ENCODE measurements at places on chromosomes 1 and 21.

DNA sequence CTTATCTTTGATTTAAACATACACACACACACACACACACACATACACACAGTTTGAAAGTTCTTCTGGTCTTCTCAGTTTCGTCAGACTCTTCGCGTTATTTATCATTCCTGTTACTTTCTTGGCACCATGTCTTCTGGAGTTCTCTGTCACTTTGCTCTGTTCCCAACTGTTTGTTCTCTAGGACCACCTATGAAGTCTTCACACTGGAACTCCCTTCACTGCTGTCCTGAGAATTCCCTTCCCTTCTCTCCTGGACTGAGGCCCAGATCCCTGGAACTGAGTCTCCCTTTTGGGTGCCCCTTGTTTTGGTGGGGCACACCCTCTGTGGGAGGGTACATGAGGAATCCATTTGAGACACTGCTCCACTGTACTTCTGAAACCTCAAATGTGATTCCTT, 30.5 kb downstream of the ALG14 start:
- peak; percentile 53 for DNase-seq

DNA sequence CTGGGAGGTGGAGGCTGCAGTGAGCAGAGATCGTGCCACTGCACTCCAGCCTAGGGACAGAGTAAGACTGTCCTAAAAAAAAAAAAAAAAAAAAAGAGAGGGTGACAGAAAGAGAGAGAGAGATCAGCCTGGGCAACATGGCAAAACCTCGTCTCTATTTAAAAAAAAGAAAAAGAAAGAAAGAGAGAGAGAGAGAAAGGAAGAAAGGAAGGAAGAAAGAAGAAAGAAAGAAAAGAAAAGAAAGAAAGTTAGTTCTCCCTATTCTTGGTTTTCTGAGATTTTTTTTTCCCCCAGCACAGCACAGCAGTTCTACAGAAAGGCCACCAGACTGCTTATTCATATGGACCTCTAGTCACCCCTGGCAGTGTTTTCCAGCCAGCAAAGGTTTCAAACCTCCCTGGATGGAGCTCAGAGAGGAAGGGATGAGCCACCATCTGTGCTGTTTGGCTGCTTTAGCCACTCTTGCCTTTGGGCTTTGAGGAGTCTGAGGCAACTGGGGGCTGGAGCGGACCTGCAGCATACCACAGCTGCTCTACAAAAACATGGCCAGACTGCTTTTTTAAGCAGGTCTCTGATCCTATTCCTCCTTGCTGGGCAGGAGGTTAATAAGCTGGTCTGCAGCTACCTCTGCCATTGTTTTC, 10.6 kb downstream of the S100A6 start:
- no peak for DNase-seq

DNA sequence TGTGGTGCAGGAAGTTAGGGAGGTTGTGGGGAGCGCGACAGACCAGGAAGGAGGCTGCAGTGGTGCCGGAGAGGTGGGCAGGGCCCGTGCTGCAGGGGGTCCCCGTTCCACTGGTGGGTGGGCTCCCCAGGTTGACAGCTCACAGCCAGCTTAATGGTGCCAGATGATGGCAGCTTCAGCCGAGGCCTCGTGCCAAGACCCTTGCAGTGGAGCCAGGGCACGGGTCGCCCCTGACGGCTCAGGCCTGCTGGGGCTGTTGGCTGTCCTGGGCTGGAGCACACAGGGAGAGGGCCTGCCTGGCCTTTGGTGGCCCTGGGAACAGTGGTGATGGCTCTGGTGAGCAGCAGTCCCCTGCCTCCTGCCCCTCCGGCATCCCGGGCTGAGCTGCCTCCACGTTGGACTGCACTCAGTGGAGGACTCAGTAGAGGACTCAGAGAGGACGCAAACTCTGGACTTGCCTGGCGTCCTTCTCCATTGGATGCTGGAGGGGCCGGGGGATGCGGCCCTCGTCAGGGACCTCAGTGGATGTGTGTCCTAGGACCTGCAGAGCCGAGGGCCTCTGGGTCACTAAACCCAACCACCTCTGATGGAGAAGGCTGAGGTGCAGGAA, 46.8 kb upstream of the CCDC27 start:
- no peak for DNase-seq

DNA sequence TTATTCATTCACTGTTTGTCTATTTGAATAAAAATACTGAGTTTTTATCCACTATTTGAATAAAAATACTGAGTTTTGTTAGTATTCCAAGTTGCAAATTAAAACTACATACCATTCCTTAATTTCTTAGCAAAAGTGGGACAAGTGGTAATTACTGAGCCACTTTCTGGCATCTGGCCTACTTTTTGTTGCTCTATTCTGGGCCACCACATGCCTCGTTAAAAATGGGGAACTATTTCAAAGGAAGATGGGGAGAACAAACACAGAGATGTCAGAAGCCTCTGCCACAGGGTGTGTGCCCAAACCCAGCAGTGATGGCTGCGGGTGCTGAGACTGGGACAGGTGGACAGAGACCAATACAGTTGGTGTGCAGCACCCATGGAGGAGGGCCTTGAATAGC, 14.6 kb downstream of the PIGP start:
- DNase-seq = no peak

GRCh38 chr1:231236208-231236591, 4.8 kb upstream of the GNPAT start:
- DNase-seq = no peak

GRCh38 chr1:97647776-97648175, 273.1 kb downstream of the DPYD start:
- peak; percentile 72 for DNase-seq

DNA sequence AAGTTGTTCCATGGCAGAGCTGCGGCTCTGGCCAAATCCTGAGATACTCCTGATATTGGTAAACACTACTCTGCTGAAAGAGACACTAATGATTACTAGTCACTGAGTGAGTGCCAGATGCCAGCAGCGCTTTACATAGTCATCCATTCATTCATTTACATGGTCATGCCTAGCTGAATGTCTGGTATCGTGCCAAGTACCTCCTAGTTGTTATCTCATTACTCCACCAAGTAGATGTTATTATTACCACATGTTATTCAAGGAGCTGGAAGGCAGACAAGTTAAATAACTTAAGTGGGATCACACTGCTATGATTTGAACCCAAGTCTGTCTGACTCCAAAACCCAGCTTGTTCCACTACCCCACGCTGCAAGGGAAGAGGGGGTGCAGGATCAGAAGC, 4.7 kb downstream of the OLFML2B start:
- peak; percentile 77 for DNase-seq

DNA sequence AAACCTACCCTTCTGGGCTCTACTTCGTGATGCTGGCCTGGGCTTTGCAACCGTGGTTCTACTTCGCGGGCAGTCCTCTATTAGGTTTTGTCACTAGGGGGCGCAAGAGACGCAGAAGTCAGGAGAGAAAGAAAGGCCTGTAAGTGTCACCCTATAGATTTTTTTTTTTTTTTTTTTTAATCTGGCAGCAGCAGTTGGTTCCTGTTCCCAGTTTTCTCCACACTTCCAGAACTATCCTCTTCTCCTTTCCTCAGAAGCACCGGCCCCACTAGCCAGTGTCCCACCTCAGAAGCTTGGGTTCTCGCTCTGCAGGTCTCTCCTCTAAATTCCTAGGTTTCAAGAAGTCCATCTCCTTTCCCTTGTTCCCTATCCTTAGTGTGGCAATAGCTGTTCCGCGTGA, 9.1 kb upstream of the LCE2D start:
- peak; percentile 50 for DNase-seq

- DNase-seq = no peak
Measured at GRCh38 chr21:16061194-16061593, 331.4 kb downstream of the USP25 start.

Data from AG10803 (cell line).